ENCODE measurements at places on chromosomes 1 and 21. TPM values are rescaled to one million over a fixed set of nuclear protein-coding genes. Genes with fewer than 3 reads are reported as not detected.

Gene LCE1F
- total RNA-seq = not detected

GRCh38 chr1:112686417-112686816, 12.0 kb downstream of the MOV10 start:
- H3K4me3 ChIP-seq = no peak overlapping the region
- no peaks in the 10 kb centered on the region for H3K27me3 ChIP-seq
- DNase-seq = no peak

DNA sequence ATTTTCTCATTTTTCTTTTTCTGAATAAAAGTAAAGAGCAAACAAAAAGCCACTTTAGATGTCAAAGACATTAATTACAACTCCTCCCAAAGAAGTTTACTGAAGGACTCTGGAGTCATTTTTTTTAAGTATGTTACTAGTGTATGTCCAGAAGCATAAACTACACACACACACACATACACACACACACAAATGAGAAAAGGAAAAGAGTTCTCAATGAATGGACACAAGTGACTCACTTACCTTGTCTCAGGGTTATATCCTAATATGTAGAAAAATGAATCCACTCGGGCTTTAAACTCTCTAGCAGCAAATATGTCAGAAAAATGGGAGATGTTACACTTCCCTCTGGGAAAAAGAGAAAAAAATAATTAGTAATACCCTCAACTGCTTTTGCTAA, 223.1 kb downstream of the SLC45A1 start:
- H3K36me3 ChIP-seq = peaks cover 16% of the 10 kb centered on the region
- peaks cover 18% of the 10 kb centered on the region for H3K4me1 ChIP-seq
- no peaks in the 10 kb centered on the region for H3K27me3 ChIP-seq
- H3K27ac ChIP-seq = no peak overlapping the region
- H3K4me3 ChIP-seq = no peak overlapping the region
- no peak for DNase-seq

DNA sequence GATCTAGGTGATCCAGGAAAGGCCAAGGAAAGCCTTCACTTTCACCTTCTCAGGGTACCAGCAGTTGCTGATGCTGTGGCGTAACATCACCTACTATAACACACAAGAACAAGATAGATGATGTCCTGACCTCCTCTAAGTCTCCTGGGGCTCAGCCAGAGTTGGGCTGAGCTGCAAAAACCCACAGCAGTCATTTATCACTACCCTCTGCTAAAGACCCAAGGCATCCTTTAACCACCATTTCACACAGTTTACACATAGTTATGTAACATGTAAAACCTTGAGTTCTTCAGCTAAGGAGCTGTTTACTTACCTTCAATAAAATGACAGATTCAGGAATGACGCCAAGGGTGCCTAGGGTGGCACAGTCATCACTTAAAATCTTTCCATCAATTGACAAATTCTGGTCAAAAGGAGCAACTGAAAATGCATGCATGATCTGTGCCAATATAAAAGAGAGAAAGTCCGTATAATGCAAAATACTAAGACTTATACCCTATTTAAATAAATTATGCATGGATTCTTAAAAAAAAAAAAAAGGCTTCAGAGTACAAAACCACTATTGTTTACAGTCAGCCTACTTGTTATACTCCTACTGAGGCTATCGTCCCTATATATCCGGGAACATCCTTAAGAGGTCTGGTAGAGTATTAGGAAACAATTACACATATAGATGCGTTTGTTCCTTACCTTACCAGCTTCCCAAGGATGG, 20.7 kb upstream of the RAP1GAP start:
- no peaks in the 10 kb centered on the region for H3K4me1 ChIP-seq
- peaks cover 93% of the 10 kb centered on the region for H3K36me3 ChIP-seq
- H3K27me3 ChIP-seq = no peaks in the 10 kb centered on the region

DNA sequence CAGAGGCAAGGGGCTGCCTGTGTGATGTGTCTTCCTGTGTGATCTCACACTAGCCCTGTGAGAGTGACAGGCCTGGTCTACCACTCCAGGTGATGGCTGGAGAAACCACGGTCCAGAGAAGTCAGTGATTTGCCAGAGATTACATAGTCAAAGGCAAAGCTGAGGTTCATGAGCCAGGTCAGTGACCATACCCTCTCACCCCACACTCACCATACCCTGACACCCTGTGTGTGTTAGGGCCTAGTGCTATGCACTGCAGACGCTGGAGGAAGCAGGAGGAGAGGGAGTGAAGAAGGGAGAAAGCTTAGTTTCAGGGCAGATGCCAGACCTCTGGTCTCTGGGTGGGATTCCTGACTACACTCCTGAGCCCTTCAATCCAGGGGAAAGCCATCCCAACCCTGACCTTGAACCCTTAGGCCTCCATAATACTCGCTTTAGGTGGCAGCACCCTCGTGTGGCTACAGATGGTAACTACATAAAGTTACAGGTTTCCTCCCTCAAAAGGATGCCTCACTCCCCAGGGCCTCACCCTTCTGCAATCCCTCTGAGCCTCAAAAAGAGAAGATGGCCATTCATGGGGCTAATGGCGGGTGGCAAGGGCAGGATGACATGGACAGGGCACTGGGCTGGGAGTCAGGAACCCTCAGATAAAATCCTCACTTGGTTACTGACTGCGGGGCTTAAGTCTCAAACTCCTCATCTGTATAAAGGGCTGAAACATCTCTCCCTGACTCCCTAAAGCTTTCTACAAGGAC, 20.8 kb upstream of the SDC3 start:
- no peak for DNase-seq
- H3K27ac ChIP-seq = no peak overlapping the region
- H3K27me3 ChIP-seq = no peaks in the 10 kb centered on the region
- no peak overlapping the region for H3K4me3 ChIP-seq
- H3K4me1 ChIP-seq = no peaks in the 10 kb centered on the region
